ENCODE measurements at places on chromosomes 6 and 20. TPM values are rescaled to one million over a fixed set of nuclear protein-coding genes. Genes with fewer than 3 reads are reported as not detected.

The NKAPL gene
- total RNA-seq, result 0.85 TPM

The KCNQ5 gene
- not detected for total RNA-seq

The PRPH2 gene
- 0.19 TPM for total RNA-seq

The PAX1 gene
- not detected for total RNA-seq

The TEAD3 gene
- total RNA-seq, result 0.27 TPM

The NHLRC1 gene
- 0.99 TPM for total RNA-seq
